ENCODE measurements at places on chromosomes 4 and X.

GRCh38 chr4:75639124-75639695, 8.9 kb upstream of the CDKL2 start:
- DNase-seq: no peak

DNA sequence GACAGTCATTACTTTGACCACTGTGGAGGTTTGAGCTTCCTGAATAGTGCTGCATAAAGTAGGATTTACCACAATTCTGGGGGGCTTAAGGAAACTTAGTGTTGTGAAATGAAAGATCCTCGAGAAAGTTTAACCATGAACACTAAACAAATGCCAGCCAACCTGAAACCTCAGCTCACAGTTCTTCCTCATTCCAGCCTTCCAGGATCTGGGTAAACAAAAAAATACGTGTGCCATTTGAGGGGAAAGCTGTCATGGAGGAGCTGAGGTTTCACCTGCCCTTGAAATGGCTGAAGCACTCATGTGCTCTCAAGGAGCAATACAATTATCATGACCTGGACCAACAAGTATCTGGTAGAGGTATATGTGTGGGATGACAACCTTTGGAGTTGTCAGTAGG, 142.7 kb downstream of the NPNT start:
- DNase-seq: no peak

- DNase-seq: peak; percentile 19
Measured at GRCh38 chrX:1323315-1323714, 13.3 kb upstream of the IL3RA start.

- peak; percentile 16 for DNase-seq
Measured at GRCh38 chr4:152696764-152697261, 17.0 kb upstream of the TMEM154 start.

GRCh38 chr4:56768763-56769162, 52.7 kb downstream of the SPINK2 start:
- no peak for DNase-seq
